Activated T-helper 1 cell treated with Interleukin-2 at 50 U/mL for 16 hours (primary cell): ENCODE measurements at places on chromosomes 3 and 15.

DNA sequence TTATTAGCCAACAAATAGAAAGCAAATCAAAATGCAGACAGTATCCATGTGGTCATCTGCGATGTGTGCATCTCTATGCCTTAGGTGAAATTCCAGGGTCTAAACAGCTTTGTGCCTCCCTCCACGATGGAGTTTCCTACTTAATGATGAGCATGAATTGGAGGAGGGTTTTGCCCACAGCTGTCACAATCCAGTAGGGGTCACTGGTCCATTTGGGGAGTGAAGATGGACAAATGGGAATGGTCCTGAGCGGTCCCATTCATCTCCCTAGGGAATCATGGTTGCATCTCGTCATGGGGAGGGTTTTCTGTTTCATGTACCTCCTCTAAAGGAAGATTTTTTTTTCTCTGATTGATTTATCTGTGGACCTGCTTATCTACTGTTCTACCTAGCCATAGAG lies 358.0 kb downstream of the PTPRG start:
- no peak for DNase-seq

DNA sequence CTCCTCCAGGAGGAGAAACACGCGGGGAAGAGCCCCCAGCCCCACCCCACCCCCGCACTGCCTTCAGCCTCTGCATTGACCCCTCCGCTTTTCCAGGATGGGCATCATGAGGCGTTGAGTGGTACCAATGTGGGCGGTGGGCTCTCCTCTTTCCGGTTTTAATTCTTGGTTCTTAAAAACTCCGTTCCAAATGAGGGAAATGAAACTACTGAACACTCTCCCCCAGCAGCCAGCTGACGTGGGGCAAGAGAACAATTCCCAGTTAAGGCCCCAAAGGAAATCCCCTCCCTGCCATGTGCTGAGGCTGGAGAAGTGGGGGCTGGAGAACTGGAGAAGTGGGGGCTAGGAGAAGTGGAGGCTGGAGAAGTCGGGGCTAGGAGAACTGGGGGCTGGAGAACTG lies 5.3 kb upstream of the NRROS start:
- DNase-seq = no peak

- no peak for DNase-seq
Observed at GRCh38 chr3:180690061-180690460, 10.8 kb upstream of the CCDC39 start.

DNA sequence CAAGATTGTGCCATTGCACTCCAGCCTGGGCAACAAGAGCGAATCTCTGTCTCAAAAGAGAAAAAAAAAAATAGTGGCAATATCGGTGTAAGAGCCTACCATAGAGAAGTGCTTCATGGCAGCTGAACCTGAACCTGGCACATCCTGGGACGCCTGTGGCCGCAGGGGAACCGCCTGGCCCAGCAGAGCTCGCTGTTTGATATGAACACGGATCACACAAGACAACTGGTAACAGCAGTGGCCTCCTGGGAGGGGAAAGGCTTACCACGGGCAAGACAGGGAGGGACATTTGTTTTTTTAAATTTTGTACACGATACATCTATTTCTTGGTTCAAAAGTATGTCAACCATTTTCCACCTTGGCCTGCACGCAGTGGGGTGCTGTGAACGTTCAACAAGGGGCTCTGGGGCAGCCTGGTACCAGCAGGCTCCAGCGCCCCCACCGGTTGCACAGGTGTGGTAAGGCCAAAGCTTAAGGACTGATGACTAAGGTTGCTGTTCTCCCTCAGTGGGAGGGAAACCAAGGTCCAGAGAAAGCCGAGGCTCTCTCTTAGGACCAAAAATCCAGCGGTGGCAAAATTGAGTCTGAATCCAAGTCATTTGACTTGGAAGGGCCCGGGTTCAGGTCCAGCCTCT lies 21.7 kb upstream of the EPHB3 start:
- no peak for DNase-seq

GRCh38 chr3:189641776-189642175 lies 10.6 kb downstream of the TP63 start:
- DNase-seq = no peak

GRCh38 chr3:159898147-159898546 lies 90.5 kb upstream of the IL12A start:
- DNase-seq = no peak

DNA sequence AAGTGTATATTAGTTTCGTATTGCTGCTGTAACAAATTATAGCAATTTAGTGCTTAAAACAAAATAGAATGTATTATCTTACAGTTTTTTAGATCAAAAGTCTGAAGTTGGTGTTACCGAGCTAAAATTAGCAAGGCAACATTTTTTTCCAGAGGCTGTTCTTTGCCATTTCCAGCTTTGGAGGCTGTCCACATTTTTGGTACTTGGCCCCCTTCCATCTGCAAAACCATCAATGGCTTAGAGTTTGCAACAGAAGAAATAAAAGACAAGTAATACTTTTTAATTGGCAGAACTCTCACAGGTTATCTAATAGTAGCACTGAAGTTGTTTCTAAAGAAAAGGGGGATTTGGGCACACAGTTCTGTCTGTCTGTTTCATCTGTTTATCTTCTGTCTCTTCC lies 1248.5 kb downstream of the ROBO1 start:
- no peak for DNase-seq

DNA sequence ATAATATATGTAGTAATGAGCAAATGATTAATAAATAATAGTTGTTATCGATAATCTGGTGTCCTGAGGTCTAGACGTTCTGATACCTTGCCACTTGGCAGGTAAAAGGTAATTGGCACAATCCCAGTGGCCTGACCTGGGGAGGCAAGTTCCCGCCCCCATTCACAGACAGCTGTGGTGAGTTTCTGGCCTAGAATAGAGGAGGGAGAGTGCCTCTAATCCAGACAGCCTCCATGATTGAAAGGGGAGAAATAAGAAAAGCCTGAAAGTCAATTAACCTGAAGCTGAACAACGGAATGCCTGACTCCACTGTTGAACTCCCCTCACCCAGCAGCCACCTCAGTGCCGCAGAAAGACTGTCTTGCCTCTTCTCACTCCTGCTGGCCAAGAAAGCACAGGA lies 38.1 kb upstream of the SV2B start:
- DNase-seq = no peak
